Activated T-cell treated with anti-CD3 and anti-CD28 coated beads, Interleukin-2, amount 50 U/mL, for 48 hours (primary cell): ENCODE measurements at places on chromosomes 6 and 20.

DNA sequence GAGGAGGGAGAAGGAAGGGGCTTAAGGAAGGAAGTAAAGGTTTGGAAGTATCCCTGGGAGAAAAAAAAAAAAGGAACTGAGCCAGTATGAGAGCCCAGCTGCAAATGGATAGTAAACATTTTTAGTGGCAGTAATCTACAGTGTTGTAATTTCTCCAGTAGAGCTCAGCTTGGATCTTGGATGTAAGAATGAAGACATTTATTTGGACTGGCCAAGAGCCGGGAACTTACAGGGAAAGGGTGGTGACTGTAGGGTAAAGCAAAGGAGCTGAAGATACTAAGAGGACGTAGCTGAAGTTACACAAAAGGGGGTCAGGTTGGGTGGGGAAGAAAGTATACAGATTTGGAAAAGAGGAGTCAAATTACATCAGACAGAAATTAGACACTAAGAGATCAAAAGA is 13.5 kb downstream of the EEF1E1 start:
- DNase-seq = no peak

GRCh38 chr20:44837946-44838345 is 27.6 kb upstream of the RIMS4 start:
- DNase-seq = no peak

GRCh38 chr20:47233333-47234188 is 122.9 kb downstream of the ZMYND8 start:
- DNase-seq = no peak

DNA sequence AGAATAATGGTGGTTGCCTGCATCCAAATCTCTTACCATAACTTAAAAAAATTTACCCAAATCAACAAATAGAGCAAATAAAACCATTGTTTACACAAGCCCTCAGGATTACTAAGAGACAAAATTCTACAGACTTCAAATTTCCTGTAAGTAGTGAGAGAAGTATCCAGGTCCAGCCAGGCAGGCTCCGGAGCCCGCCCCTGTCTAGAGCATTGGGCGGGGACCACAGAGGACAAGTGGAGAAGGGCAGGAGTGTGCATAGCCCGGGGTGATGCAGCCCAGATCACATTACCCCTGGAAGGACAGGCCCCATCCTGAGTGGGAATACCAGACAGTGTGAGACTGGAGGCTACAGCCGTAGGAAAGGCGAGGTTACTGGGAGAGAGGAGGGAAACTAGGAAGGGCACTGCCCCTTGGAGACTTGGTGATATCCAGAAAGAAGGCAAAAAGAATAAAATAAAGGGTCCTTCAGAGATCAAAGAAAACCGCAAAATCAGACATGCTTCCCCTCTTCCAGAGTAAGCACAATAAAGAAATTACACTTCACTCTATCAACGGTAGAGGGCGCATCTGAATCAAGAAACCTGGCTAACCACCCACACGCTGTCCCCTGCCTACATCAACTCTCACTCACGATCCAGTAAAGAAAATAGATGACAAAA is 26.6 kb downstream of the RIN2 start:
- peak; percentile 44 for DNase-seq

DNA sequence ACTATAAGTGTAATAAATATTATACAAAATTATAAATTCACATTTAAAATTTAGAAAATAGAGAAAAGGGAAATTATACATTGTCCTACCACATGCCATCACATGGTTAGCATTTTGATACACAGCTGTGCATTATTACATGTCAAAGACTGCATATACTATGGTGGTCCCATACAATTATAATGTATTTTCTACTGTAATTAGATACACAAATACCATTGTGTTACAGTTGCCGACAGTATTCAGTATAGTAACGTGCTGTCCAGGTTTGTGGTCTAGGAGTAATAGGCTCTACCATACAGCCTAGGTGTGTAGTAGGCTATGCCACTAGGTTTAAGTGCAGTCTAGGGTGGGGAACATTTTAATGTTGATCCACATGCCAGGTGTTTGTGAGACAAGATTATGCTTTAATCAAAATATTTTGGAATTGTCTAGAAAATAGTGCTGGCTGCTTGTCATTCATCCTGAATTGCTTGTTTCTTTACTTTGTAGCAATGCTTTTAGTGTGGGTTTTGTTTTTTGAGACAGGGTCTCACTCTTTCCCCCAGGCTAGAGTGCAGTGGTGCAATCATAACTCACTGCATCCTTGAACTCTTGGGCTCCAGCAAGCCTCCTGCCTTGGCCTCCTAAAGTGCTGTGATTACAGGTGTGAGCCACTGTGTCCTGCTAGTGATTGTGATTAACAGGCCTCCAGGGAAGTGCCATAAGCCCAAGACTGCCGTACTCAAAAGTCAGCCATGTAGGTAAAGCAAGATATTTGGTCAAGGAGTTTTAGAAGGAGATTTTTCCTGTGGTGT is 39.0 kb downstream of the DSTN start:
- DNase-seq = no peak

GRCh38 chr20:11447371-11448100 is 470.2 kb upstream of the BTBD3 start:
- no peak for DNase-seq

DNA sequence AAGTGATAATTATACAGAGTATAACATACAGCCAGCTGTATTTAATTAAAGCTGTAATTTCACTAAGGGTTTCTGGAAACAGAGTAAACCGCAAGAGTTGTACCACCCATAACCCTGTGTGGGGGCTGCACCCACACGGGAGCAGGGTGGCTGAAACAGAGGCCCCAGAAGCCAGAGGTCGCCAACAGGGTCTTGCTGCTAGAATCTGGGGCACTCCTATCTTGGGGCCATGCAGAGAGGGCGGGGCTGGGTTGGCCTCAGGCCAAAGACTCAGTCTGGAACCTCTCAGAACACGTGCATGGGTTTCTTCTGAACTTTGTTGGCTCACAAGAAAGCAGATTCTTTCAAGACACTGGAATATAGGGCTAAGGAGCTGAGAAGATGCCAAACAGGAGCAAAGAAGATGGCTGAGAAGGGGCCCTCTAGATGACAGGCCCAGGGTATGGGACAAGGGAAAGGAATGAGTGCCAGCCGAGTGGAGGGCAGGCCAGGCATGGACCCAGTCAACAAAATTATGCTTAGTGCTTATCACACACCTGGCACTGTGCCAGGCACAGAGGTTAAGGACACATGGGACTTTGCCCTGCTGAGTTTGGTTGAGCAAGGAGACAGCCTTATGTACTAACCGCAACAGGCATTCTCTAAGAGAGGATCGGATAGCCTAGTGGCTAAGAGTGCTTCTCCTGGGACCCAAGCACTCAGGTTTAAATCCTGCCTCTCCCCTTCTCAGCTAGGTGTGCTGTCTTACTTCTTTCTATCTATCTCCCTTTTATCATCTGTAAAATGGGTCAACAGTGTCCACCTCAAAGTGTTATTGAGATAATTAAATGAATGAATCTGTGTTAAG is 96.6 kb upstream of the FOXP4 start:
- DNase-seq = no peak

GRCh38 chr6:35916056-35916455 is 4.8 kb downstream of the SRPK1 start:
- no peak for DNase-seq

GRCh38 chr6:32085759-32086459 is 23.2 kb downstream of the TNXB start:
- no peak for DNase-seq

- no peak for DNase-seq
These were observed 21.2 kb upstream of the NOP56 start for GRCh38 chr20:2631228-2631627.

- no peak for DNase-seq
These were observed 131.1 kb upstream of the CEP162 start for GRCh38 chr6:84358581-84358980.

- no peak for DNase-seq
These were observed 114.5 kb downstream of the EDN1 start for GRCh38 chr6:12404651-12405050.

- no peak for DNase-seq
These were observed 11.4 kb upstream of the PBOV1 start for GRCh38 chr6:138229663-138230179.

DNA sequence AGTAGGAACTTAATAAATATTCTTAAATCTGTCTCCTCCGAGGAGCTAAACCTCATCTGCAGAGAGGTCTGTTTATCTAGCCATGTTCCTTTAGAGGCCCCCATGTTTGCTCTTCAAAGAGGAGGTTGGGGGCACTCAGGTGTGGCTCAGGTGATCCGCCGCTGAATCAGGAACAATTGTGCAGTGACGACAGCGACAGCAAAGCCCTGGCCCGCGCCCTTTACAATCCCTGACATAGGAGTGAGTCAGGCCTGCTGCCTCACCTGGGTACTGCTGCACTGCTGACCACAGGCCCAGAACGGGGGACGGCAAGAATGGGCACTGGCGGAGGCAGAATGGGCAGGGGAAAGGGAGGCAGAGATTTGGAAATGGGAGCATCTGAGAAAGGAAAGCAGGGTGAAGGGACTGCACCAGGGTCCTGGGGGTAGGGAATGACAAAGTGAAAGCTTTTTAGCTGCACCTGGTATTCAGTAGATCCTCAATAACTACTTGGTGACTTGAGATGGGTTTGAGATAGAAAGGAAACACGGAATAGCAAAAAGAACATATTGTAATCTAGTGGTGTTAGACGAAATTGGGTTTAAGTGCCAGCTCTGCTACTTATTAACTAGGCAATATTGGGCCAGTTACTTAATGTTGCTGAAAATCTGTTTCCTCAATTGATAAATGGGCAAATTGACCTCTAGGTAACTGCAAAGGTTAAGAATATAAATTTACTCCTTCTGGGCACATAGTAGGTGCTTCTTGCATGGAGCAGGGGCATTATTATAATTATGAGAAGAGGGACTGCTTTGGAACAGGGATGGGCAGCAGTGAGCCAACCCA is 5.4 kb upstream of the IER3 start:
- DNase-seq = no peak

GRCh38 chr6:118335325-118335816 is 212.7 kb upstream of the PLN start:
- DNase-seq = no peak

- no peak for DNase-seq
These were observed 37.7 kb upstream of the B4GALT5 start for GRCh38 chr20:49751397-49751736.

- peak; percentile 20 for DNase-seq
These were observed 36.7 kb downstream of the LRFN2 start for GRCh38 chr6:40550202-40551101.
